Naive thymus-derived CD8-positive, alpha-beta T cell (primary cell): ENCODE measurements at places on chromosomes 2 and 18. TPM values are rescaled to one million over a fixed set of nuclear protein-coding genes. Genes with fewer than 3 reads are reported as not detected.
A peak's percentile ranks its signal among the peaks of the same experiment; 100 is the strongest.

AKAIN1 gene
- total RNA-seq = not detected

DNA sequence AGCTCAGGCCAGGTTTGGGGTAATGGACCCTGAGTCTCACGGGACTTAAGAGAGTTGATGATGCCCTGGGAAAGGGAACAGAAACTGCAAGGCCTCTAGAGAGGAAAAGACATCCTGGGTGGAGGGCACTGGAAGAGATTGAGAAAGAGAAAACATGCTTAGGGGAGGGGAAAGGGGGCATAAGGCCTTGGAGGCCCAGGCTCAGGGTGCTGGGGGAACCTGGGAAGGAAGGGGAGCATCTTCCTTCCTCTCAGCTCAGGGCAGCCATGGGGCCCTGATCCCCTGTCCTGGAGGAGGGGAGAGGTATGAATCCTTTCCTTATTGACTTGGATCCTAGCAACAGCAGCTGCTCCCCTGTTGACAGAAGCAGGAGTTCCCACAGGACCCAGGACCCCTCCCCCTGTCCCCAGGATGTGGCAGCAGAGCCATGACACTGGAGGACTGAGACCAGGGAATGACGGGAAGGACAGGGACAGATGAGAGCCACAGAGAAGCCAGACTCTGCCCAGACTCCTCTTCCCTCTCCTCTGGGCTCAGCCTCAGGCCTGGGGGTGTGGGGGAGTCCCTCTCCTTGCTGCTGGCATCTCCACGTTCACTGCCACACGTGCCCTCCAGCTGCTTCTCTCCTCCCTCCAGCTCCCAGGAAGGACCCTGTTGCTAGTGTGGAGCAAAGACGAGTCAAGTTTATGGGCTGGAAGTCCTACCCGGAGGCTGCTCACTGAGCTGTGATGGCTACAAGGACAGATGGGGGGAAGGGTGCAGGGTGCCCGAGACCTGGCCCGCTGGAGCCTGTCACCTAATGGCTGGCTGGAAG, 815 bp downstream of the GPBAR1 start:
- no peak for DNase-seq
- peak overlapping the region; percentile 86 for H3K27ac ChIP-seq
- H3K36me3 ChIP-seq = no peaks in the 10 kb centered on the region
- no peaks in the 10 kb centered on the region for H3K27me3 ChIP-seq

OTOF gene
- total RNA-seq = 0.14 TPM

DNA sequence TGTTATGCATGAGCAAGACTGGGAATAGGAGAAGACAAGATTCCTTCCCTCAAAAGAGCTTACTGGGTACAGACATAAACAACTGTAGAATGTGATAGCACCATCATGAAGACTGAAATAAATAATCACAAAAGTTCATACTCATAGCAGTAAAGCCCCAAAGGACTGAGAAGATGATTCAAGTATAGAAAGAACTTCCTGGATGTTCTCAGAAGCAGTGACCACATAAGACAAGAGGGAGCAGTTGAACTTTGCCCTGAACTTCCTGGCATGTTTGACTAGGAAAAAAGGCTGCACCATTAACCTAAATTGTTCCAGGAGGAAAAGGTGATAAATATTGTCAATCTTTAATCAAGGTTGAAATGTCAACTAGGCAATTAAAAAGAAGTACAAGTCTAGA, 57.8 kb upstream of the CCDC141 start:
- peaks cover 31% of the 10 kb centered on the region for H3K4me1 ChIP-seq
- H3K36me3 ChIP-seq = no peaks in the 10 kb centered on the region
- H3K4me3 ChIP-seq = no peak overlapping the region
- H3K27ac ChIP-seq = no peak overlapping the region

DNA sequence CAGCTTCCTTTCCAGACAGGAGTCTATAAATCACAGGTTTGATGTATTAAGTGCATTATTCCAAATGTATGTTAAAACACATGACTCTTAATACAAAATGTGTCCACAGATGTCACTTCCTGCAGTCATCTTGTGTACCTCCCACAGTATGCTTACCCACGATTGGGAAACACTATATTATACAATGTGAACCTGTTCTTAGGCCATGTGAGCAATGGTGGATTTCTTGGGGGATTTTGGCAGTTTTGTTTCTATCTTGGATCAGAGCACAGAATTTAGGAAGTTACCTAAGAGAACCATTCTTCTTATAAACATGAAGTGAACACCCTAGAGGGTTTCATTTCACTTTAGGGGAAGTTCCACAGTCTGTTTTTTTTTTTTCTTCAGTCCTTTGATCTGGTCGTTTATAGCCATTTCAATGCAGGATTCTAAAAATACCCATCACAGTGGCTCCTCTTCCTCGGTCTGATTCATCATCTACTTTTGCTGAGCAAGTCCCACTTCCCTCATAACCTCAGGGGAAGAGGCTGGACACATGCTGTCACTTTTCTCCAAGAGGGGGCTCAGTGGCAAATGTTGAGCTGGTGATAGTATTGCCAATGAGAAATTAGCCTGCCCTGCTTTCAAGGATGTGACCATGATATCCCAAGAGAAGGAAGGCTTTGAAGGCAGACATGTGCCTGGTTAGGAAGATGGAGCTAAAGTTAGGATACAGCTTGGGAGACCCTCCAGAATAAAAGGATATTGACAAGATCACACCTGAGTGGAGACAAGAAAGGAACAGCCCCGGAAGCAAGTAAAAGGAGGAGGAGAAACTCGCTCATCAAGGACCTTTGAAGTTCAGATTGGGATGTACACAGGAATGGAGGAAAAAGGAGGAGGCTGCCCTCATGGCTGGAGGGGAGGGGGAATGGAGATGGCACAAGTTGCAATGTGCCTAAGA, 22.6 kb downstream of the PLEK start:
- no peaks in the 10 kb centered on the region for H3K36me3 ChIP-seq
- no peak overlapping the region for H3K4me3 ChIP-seq
- H3K27ac ChIP-seq = peak overlapping the region; percentile 55

SOX11 gene
- total RNA-seq = not detected

GRCh38 chr2:215670396-215670795, 234.5 kb upstream of the FN1 start:
- peaks cover 15% of the 10 kb centered on the region for H3K27me3 ChIP-seq
- no peaks in the 10 kb centered on the region for H3K36me3 ChIP-seq
- DNase-seq = no peak
- H3K27ac ChIP-seq = no peak overlapping the region
- H3K4me1 ChIP-seq = no peaks in the 10 kb centered on the region
- H3K4me3 ChIP-seq = no peak overlapping the region

- H3K4me3 ChIP-seq = no peak overlapping the region
- H3K36me3 ChIP-seq = peaks cover 2% of the 10 kb centered on the region
- H3K27ac ChIP-seq = no peak overlapping the region
- no peaks in the 10 kb centered on the region for H3K4me1 ChIP-seq
- DNase-seq = no peak
These were observed 31.5 kb downstream of the MRPL33 start for GRCh38 chr2:27803046-27803445.

MTCL1 gene
- total RNA-seq = 0.41 TPM

MAP3K19 gene
- not detected for total RNA-seq

GRCh38 chr2:149334156-149334555, 3.8 kb downstream of the LYPD6 start:
- H3K36me3 ChIP-seq = no peaks in the 10 kb centered on the region
- peaks cover 6% of the 10 kb centered on the region for H3K4me1 ChIP-seq
- DNase-seq = no peak

GRCh38 chr2:9720352-9721093, 89.7 kb upstream of the YWHAQ start:
- H3K4me1 ChIP-seq = peaks cover 2% of the 10 kb centered on the region
- no peaks in the 10 kb centered on the region for H3K36me3 ChIP-seq
- no peak overlapping the region for H3K4me3 ChIP-seq
- no peak for DNase-seq

KLHL30 gene
- not detected for total RNA-seq

GCKR gene
- not detected for total RNA-seq

DNA sequence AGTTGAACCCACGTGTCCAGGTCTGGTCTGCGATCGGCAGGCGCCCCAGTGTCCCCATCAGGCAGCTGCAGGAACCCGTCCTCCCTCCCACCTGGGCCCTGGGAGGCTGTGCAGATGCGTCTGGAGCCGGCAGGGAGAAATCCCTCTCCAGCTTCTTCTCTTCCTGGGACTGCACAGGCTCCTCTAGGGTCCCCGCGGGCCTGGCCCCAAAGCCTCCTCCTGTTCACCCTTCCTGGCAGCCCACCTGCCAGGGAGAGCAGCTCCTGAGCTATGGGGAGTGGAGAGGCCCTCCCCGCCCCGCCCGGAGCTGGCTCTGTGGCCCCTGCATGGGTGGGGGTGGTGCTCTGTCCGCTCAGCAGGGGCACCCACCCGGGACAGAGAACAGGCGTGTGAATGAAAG, 179.2 kb upstream of the ALKAL2 start:
- H3K27me3 ChIP-seq = peaks cover 41% of the 10 kb centered on the region
- H3K36me3 ChIP-seq = no peaks in the 10 kb centered on the region
- peaks cover 7% of the 10 kb centered on the region for H3K4me1 ChIP-seq
- no peak for DNase-seq

DNA sequence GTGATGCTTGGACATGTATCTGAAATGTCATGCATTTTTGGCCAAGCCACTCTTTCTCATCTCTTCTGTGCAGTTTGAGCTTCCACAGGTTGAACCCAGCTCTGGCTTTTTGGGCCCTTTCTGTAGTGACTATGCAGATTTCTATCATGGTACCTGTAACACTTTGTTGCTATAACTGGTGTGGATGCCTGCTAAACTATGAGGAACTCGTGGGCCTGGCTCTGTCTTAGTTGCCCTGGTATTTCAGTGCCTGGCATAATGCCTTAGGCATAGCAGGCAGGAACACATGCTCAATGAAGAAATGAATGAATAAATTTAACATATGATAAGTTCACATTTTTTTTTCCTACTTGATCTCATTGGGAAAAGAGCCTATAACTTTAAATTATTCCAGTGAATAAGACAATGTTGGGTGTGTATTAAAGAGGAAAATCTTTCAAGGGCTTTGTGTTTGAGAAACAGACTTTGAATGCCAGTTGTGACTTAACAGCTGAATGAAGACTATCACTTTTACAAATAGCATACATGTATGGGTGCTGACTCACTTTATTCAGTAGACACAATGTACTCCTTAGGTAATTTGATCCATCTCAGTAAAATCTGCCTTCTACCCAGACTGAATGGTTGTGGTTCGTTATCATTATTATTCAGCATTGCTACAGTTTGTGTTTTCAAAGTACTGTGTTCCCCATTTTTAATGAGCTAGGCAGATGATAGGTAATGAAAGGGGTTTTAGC, 86.4 kb upstream of the MAP4K3 start:
- H3K4me1 ChIP-seq = peaks cover 2% of the 10 kb centered on the region
- H3K36me3 ChIP-seq = peaks cover 7% of the 10 kb centered on the region
- no peak for DNase-seq
- no peak overlapping the region for H3K4me3 ChIP-seq

GRCh38 chr2:25845843-25846505, 32.3 kb downstream of the ASXL2 start:
- no peak overlapping the region for H3K27ac ChIP-seq
- H3K27me3 ChIP-seq = no peaks in the 10 kb centered on the region
- H3K4me3 ChIP-seq = no peak overlapping the region

- no peak overlapping the region for H3K4me3 ChIP-seq
- H3K36me3 ChIP-seq = peaks cover 7% of the 10 kb centered on the region
- no peak overlapping the region for H3K27ac ChIP-seq
- no peaks in the 10 kb centered on the region for H3K4me1 ChIP-seq
- H3K27me3 ChIP-seq = no peaks in the 10 kb centered on the region
- DNase-seq = no peak
These were observed 850.4 kb downstream of the ERBB4 start for GRCh38 chr2:211688196-211688595.

PRSS56 gene
- not detected for total RNA-seq

DNA sequence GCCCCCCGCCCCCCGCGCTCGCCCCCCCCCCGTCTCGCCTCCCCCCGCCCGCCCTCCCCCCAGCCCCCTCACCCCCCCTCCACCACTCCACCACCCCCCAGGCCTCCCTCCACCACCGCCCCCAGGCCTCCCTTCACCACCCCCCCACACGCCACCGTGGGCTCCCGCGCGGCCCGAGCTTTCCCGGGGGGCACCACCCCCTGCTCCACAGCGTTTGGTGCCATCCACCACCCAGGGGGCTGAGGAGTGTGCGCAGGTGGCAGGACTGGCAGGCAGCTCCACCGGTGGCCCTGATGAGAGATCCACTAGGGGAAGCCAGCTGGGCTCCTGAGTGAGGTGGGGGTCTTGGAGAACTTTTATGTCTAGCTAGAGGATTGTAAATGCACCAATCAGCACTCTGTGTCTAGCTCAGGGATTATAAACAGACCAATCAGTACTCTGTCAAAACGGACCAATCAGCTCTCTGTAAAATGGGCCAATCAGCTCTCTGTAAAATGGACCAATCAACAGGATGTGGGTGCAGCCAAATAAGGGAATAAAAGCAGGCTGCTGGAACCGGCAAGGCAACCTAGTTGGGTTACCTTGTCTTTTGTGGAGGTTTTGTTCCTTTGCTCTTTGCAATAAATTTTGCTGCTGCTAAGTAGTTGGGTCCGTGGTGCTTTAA, 43.0 kb upstream of the ITSN2 start:
- no peak overlapping the region for H3K27ac ChIP-seq
- peaks cover 8% of the 10 kb centered on the region for H3K4me1 ChIP-seq
- H3K4me3 ChIP-seq = no peak overlapping the region
- H3K27me3 ChIP-seq = peaks cover 8% of the 10 kb centered on the region

- H3K27ac ChIP-seq = no peak overlapping the region
- H3K27me3 ChIP-seq = no peaks in the 10 kb centered on the region
- H3K36me3 ChIP-seq = no peaks in the 10 kb centered on the region
These were observed 56.9 kb downstream of the MCFD2 start for GRCh38 chr2:46858702-46859090.

- H3K27me3 ChIP-seq = no peaks in the 10 kb centered on the region
- no peaks in the 10 kb centered on the region for H3K36me3 ChIP-seq
- H3K27ac ChIP-seq = no peak overlapping the region
- H3K4me3 ChIP-seq = no peak overlapping the region
- no peaks in the 10 kb centered on the region for H3K4me1 ChIP-seq
These were observed 42.1 kb downstream of the RAPH1 start for GRCh38 chr2:203492965-203493364.

MORN2 gene
- 1.4 TPM for total RNA-seq

GRCh38 chr2:187511356-187512315, 42.6 kb downstream of the TFPI start:
- no peaks in the 10 kb centered on the region for H3K36me3 ChIP-seq
- no peaks in the 10 kb centered on the region for H3K27me3 ChIP-seq
- no peaks in the 10 kb centered on the region for H3K4me1 ChIP-seq
- no peak overlapping the region for H3K27ac ChIP-seq

GRCh38 chr2:173876833-173877413, 88.2 kb downstream of the SP3 start:
- no peak for DNase-seq
- H3K27me3 ChIP-seq = peaks cover 5% of the 10 kb centered on the region
- peaks cover 3% of the 10 kb centered on the region for H3K4me1 ChIP-seq
- no peaks in the 10 kb centered on the region for H3K36me3 ChIP-seq
- H3K27ac ChIP-seq = no peak overlapping the region

- H3K4me1 ChIP-seq = no peaks in the 10 kb centered on the region
- no peak within 1 kb of the TSS for H3K27ac ChIP-seq
- peaks cover 54% of the 10 kb centered on the region for H3K27me3 ChIP-seq
- no peak for DNase-seq
- peak within 1 kb of the TSS; percentile 74 for H3K4me3 ChIP-seq
These were observed at the start of gene MAPK4 for GRCh38 chr18:50559752-50560680. MAPK4 (plus strand) TSS chr18:50560087; CDS start chr18:50663959, 103,872 bp downstream.

GRCh38 chr2:127646487-127647241, 711 bp downstream of the GPR17 start:
- H3K27me3 ChIP-seq = no peaks in the 10 kb centered on the region
- H3K36me3 ChIP-seq = no peaks in the 10 kb centered on the region
- H3K4me3 ChIP-seq = no peak overlapping the region
- peak overlapping the region; percentile 56 for H3K27ac ChIP-seq
- H3K4me1 ChIP-seq = peaks cover 40% of the 10 kb centered on the region

GRCh38 chr2:158543957-158544356, 87.2 kb downstream of the PKP4 start:
- peaks cover 10% of the 10 kb centered on the region for H3K4me1 ChIP-seq
- H3K27me3 ChIP-seq = no peaks in the 10 kb centered on the region
- H3K27ac ChIP-seq = no peak overlapping the region
- H3K4me3 ChIP-seq = no peak overlapping the region
- H3K36me3 ChIP-seq = peaks cover 7% of the 10 kb centered on the region
- DNase-seq = no peak

MC5R gene
- not detected for total RNA-seq
